Stimulated activated CD8-positive, alpha-beta memory T cell treated with anti-CD3 and anti-CD28 coated beads, Interleukin-12 subunit alpha, Interleukin-12 subunit beta, amount 100 ng/mL, for 4 hours (primary cell): ENCODE measurements at places on chromosomes 11 and 22.

DNA sequence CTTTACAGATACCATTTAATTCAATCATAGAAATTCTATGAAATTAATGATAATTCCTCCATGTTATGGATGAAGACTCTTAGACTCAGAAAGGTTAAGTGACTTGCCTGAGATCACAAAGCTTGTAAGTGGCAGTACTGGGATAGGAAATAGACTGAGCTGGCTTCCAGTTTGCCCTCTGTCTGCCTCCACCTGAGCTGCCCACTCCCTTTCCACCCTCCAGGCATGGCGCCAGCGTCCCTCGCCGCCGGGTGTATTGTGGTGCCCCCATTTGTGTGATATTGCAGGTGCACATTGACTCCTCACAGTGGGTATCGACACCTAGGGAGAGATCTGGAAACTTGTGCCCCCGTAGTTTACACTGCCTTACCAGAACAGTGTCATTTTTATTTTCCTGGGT, 9.4 kb upstream of the RPS3 start:
- no peak for DNase-seq

DNA sequence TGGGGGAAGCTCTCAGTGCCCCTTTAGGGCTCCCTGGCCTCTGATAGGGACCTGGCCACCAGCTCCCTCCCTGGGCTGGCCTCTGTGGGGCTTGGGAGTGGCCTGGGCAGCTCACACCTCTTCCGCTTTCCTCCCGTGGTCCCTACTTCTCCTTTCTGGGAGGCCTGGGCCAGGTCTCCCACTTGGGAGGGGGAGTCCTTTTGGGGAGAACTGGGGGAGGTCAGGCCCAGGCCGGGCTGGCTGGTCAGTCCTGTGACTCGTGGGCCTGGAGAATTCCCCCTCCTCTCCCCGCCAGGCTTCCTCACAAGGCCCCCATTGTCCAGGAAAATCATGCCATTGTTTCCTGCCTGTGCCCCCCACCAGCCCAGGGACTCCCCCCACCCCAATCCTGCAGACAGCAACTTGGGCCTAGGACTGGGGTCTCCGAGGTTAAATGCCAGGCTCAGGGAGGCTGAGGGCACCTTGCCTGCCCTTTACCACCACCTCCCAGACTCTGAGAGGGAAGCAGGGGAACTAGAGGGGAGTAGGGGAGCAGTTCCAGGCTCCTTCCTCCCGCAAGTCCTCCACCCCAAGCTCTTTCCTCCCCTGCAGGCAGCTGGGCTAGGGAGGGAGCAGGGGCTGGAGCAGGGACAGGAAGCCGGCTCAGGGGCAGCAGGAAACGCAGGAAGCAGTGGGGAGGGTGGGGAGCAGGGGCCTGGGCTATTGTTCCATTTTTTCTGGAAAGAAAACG, 2.8 kb downstream of the MAP3K11 start:
- DNase-seq = no peak

DNA sequence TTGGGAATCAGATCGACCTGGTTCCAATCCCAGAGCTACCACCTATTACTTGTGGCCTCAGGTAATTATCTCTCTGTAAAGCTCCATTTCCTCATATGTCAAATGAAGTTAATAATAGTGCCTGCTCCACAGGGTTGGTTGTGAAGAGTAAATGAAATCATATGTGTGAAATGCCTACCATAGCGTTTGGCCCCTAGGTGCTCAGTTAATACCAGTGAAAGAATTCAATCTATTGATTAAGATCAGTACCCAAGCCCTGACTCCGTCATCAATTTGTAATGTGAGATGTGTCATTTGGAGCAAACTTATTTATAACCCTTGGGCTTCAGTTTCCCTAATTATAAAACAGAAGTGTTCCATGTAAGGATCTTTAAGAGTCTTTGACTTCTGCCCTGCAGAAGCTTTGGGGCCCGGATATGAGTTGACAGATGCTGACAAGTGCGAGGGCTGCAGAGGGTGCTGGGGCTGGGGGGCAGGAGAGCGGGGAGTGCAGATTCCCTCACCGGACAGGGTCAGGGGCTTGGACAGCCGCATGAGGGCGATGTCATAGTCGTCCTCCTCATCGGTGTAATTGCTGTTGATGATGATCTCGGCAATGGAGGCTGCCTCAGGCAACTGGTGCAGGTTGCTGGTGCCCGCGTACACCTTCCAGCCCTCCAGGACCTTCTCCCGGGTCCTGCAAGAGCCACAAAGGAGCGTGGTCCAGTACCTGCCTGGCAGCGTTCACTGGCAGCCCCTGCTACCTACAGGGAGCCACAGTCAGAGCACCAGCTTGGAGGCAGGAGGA, 20.9 kb downstream of the TMPRSS13 start:
- no peak for DNase-seq

- DNase-seq = no peak
Measured at GRCh38 chr11:44488165-44488965, 77.1 kb upstream of the CD82 start.

DNA sequence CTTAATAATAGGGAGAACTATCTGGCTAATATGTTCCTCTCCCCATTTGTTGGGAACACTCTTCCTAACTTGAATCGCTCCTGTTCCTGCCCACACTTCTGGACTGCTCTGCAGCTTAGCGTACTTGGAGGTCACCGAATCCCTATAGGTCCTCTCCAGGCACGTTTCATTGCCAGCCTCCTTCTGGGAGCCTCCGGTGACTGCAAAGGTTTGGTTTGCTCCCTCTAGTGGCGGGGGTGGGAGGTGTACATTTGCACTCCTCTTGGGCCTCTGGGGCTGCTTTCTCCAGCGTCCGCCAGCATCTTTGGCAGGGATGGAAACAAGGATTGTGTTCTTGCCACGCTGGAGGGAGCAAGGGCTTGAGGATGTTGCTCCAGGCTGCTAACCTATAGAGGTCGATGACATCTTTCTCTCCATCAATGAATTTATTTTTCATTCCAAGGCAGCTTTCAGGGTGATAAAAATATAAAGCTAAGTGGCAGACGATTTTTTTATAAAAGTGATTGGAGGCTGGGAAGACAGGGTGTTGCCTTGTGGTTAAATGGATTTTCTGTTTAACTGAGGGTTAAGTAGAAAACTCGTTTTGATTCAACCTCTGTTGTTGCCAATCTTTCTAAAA, 48.7 kb downstream of the TSPAN18 start:
- DNase-seq = peak; percentile 12

DNA sequence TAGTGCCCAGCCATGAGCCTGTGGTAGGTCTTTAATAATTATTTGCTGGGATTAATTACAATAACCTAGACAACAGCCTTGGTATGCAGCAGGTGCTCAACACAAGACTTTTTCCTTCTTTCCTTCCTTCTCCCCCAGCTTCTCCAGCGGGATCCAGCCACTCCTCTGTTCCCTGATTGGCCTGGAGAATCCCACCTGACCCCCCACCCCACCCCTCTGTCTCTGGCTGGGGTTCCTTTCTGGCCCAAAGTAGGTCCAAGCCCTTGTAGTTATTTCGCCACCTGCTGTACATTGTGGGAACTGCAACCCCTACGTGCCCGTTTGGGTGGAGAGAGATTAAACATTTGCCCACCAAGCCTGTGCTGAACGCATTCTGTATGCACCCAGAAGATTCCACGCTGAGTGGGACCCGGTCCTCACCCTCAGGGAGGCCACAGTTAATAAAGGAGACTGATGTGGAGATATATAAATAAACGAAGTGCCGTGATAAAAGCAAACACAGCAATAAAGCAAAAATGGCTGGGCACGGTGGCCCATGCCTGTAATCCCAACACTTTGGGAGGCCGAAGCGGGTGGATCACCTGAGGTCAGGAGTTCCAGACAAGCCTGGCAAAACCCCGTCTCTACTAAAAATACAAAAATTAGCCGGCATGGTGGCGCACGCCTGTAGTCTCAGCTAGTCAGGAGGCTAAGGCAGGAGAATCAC, 32.1 kb upstream of the DGKZ start:
- peak; percentile 39 for DNase-seq

DNA sequence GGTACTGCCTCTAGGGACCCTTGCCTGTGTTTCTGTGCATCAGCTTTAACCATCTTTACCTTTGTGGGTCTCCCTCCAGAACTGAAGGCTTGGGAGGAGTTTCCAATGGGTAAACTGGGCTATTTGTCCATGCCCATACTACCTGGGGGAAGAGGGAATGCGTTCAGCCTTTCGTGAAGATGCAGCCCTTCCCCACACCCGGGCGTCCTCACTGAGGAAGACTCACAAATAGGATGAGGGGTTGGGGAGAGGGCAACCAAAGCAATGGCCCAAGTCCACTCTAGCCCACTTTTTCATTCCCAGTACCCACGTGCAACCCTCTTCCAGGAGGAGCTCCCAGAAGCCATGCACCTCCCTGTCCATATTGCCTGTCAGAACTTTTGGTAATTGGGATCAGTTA, 61.8 kb upstream of the ADA2 start:
- no peak for DNase-seq

GRCh38 chr11:36333897-36334296, 37.8 kb downstream of the PRR5L start:
- DNase-seq = no peak

DNA sequence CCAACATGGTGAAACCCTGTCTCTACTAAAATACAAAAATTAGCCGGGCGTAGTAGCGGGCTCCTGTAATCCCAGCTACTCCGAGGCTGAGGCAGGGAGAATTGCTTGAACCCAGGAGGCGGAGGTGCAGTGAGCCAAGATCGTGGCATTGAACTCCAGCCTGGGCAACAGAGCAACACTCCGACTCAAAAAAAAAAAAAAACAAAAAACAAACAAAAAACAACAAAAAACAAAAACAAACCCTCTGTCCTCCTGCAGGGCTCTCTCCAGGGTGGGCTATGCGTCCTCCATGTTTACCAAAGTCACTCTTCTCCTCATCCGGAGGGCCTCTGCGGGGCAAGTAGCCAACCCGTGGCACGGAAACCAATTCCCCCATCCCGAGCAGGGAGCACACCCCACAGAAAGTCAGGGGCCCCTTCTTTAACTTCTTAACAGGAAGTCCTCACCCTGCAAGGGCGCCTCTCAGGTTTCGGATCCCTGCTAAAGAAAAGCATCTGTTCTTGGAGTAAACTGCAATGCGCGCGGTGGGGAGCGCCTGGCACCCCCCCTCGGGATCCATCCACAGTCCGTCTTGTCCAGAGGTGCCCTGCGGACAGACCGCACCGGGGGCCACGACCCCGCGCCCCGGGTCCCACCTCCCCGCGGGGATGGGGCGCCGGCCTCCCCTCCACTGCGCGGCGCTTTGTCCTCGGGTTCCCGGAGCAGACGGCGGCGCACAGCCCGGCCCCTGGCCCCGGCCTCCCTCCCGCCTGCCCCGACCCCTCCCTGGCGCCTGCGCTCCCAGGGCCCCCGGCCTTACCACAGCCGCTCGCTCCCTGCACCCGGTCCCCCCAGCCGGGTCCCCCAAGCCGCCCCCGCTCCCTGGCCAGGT, 712 bp downstream of the CERK start:
- DNase-seq = peak; percentile 23

DNA sequence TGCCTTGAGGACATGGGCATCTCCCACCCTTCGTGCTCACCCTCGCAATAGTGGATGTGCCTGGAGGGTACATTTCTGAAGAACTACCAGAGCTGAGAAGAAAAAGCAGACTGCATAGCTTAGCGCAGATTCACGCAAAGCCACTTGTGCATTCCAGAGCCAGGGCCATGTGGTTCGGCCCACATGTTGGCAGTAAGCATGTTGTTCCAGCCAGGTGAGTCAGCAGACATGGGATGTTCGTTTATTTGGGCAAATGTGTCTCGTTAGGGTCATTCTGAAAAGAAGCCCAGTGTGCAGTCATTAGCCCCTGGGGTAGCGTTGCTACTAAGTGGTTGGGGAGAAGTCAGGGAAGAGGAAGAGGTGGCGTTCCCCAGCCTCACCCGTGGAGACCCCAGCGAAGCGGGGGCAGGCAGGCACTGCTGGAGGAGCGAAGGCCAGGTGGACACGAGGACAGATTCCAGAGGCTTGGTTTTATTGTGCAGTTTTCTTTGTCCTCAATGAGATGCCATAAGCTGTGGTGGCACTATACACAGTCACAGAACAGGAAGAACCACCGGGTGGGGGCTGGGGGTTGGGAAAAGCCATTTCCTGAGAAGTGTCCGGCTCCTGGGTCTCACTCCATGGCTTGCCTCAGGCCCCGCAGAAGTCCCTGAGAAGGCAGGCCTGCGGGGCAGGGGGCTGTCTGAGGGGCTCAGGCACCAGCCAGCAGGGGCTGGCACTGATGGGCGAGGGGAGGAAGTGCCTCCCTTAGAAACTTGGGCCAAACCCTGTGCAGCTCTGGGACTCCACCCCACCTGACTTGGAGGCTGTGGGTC, 5.0 kb downstream of the THY1 start:
- DNase-seq = no peak

DNA sequence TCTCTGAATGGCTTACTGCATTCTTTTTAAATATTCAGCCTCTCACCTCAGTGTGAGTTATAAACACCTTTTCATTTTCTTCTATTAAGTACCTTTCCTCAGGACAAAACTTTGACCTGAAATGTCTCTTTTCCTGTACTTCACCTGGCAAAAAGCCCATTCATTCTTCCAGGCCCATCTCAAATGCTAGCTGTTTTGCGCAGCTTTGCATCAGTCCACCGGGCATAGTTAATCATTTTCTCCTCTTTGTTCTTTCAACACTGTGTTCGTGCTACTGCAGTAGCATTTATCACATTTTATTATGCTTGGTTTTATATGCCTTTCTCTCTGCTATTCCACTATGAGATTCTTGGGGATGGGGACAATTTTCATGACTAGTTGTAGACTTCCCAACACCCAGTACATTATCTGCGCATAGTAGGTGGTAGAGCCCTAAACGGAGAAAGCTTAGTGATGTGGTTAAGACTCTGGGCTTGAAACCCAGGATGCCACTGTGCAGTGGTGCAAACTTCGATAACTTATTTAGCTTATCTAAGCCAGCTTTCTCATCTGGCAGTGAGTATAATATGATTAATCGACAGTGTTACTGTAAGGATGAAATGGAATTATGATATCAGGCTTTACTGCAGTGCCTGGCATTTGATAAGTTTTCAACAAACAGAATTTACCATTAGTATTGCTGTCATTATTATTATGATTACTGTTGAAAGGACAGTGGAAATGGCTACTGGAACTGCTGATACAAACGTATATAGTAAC, 695.7 kb downstream of the NELL1 start:
- no peak for DNase-seq

DNA sequence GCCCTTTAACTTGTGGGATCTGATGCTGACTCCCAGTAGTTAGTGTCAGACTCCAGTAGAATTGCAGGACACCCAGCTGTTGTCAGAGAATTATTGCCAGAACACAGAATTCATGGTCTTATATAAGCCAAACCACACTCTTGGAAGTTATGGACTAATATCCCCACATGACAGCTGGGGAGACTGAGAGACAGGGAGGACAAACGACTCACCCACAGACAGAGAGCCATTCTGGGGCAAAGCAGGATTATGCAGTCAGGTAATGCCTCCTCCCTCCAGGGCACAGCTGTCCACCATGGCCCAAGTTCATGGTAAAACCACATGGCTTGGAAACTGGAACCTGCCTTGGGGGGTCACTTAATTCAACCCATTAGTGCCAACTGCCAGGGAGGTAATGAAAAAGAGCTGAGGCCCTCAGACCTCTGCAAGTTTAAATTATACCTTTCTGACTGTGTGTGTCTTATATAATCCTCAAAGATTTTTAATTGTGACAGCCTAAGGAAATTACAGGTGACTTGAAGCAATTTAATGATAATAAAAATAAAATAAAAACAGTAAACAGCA, 299.5 kb downstream of the BUD13 start:
- no peak for DNase-seq
